ENCODE measurements at places on chromosomes 4 and X.

DNA sequence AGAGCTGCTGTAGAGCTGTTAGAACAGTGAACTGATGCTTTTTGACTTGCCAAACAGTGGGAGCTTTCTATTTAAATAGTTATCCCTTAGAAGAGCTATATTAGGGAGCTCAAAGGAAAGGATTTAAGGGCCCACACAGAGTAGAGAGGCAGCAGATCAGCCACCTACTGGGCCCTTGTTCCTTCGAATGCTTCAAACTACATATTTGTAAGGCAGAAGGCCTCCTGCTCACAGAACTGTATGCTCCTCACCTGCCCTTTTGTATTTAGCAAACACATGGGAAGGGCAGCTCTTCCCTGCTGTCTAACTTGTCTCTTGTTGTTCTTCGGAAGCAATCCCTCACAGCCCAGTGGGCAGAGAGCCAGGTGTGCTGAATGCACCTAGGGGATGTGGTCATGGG is 38.0 kb downstream of the IL1RAPL1 start:
- DNase-seq: no peak

GRCh38 chr4:87806520-87806919 is 7.2 kb downstream of the IBSP start:
- DNase-seq: peak; percentile 78

DNA sequence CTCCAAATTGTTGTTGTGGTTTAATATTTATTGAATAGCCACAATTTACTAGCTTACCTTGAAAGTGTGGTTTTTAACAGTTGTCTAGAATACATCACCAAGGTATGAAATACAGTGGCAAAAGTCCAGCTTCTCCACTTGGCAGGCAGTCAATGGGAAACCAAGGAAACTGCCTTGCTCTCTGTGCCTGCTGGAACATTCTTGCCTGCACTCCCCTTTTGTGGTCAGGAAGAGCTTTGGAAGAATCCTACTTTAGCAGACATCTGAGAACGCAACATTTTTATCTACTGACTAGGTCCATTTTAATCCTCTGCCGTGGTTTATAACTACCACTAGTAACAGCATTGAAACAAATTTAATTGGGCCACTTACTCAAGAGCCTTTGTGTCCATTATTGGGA is 64.5 kb downstream of the TENM3 start:
- DNase-seq: peak; percentile 99

DNA sequence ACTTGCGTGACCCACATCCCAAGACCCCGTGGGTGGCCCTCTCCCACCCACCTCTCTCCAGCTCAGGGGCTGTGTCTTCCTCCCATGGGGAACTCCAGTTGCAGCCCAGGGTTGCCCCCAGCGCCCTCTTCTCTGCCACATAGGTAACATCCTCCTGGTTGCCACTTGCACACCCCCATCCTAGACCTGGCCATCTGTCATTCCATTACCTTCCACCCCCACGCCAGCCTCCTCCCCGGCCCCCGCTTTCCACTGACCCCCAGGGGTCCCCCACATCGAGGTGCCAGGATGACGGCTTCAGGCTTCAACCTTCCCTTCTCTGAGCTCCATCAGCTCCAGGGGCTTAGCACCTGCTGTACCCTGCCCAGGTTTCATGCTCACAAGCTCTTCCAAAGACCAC is 28.1 kb upstream of the IL3RA start:
- no peak for DNase-seq

DNA sequence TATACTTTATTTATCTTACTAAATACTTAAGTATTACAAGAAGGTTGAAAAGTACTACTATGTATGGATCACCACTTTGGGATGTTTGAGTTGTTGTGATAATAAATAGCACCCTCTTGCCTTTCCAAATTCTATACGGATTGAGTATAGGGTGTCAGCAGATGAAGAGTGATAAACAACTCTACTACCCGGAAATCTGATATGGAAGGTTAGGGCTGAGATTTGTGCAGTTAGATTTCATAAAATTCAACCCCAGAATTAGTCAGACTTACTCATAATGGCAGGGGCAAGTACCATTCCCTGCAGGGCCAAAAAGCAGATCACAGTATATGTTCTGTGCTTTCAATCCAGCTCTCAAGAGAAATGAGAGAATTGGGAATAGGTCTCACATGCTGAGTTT is 1008.9 kb upstream of the PCDH7 start:
- no peak for DNase-seq

DNA sequence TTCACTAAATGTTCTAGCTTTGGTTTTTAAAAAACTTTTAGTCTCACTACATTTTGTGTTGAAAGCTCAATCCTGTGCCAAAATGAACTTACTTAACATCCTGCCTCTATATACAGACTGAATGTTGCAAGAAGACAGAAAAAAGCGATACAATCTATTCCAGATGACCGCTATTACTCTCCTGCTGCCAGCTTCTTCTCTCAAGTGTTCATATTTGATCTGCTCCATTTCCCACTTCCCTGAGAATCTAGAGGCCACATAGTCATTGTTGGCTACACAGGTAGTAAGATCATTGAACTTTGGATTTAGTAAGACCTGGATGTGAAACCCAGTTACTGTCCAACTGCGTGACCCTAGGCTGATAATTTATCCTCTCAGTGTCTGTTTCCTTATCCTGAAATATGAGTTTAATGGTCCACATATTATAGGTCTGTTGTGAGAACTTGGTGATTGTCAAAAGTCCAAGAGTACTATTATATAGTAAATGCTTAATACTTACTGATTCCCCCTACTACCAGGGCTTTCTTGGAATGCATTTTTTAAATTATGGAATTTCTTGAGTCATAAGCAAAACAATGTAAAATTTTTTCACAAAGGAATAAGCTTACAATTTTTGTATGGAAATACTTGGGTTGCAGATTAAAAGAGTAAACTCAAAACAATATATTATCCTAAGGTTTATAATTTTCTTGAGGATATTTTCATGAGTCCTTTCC is 976.8 kb upstream of the ADGRL3 start:
- DNase-seq: peak; percentile 81

- DNase-seq: no peak
Observed at GRCh38 chrX:73913580-73913979, 350.6 kb downstream of the CHIC1 start.

GRCh38 chr4:7295197-7295910 is 103.0 kb downstream of the SORCS2 start:
- DNase-seq: no peak

DNA sequence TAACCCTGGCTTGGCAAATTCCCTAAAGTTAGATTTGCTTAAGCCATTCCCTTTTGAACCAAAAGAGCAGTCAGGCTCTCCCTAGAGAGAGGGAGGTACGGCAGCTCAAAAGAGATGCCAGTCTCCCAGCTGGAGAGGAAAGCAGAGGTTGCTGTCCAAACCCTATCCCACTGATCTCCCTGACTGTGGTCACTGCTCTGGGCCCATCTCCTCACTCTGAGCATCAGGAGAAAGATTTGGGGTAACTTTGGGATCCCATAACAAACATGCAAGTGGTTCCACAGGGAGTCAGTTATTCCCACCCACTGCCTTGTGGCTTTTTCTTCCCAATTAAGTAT is 17.1 kb downstream of the ACSL1 start:
- no peak for DNase-seq

DNA sequence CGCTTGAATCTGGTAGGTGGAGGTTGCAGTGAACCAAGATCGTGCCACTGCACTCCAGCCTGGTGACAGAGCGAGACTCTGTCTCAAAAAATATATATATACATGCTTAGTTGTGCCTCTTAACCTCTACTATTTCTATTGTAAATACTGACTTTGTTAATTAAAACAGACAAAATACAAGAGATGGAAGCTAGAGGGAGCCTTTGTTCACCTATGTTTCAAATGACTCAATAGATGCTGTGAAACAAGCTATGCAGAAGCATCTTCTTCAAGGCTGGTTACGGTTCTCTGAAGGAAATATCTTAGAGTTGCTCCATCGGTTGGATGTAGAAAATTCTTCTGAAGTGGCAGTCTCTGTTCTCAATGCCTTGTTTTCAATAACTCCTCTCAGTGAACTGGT is 6.2 kb downstream of the NCAPG start:
- DNase-seq: peak; percentile 88

DNA sequence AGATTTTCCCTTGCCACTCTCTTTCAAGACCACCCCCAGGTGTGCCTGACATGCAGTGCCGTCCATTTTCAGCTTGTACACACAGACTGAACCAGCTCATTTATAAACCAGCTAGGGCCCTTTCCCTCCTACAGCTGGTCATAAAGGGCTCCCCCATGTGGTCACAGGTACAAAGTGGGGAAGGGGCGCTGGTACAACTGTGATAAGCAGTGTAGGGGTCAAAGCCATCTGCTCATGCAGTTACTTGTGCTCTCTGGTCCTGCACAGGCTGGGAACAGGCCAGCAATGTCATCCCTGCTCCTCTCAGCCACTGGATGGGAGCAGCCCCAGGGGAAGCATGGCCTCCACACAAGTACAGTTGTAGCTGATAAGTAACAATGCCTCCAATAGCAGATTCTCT is 20.6 kb downstream of the GABRQ start:
- DNase-seq: no peak

- DNase-seq: peak; percentile 92
Observed at GRCh38 chrX:119654112-119654531, 38.8 kb downstream of the SEPTIN6 start.

DNA sequence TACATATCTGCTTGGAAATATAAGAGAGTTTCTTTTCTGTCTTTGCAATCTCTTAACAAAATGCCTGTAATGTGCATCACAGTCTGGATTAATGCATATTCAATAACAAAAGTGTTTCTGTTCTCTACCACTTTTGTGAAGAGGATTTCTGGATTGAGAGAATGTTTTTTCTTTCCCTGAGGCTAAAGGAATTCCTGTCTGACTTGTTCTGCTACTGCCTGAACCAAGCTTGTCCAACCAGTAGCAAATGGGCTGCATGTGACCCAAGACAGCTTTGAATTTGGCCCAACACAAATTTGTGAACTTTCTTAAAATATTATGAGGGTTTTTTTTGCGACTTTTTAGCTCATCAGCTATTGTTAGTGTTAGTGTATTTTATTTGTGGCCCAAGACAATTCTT is 1133.9 kb downstream of the SH3BGRL start:
- DNase-seq: no peak

GRCh38 chrX:24676403-24677024 is 17.2 kb upstream of the POLA1 start:
- DNase-seq: no peak

DNA sequence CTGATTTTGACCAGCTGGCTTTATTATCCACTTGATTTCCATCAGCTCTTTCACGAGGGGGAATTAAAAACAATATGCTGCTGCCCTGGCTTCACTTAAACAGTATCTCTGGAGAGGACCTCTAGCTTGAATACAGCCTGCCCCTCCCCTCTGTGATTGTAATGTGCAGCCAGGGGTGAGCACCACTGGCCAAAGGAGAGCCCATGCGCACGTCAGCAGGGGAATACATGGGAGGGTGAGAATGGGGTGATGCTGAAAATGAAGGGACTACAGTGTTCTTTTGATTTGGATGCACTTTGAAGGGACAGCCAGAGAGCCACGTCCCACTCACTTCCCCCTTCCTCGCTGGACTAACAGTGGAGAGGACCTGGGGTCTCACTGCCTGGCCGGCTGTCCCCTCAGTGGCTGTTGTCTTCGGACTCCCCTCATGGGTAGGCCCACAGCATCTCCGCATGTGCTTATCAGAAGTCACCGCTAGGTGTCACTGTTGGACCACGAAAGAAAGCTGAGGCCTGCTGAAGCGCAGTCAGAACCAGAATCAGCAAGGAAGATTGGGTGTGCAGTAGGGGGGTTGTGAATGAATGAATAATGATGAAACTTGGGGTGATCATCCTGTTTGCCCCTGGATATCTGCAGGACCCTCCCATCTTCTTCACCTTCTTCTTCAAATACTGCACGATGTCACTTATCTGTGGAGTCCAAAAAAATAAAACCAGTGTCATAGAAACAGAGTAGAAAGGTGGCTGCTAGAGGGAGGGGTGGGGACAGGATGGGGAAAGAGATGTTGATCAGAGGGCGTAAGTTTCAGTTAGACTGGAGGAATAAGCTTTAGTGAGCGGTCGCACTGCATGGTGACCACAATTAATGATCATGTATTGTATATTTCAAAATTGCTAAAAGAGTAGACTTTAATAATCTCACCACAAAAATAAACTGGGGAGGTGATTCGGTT is 32.8 kb downstream of the CLCN4 start:
- DNase-seq: peak; percentile 39

DNA sequence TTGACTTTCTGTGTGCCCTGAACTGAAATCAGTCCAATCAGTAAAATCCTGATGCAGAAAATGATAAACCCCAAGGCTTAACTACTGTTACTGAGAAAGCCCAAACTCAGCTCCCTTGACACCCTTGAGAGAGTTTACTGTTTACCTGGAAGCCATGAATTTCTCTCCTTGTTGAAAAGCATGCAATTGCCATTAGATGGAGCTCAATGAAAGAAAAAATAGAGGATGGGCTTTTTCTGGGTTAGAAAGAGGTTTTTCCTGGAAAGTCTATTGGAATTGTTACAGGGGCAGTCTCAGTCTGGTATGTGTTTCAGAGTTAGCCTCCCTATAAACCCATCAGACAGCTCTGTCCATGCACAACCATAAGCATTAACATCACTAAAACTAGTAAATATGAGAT is 66.4 kb upstream of the C4orf54 start:
- no peak for DNase-seq

- DNase-seq: no peak
Observed at GRCh38 chrX:43693602-43694406, 37.7 kb downstream of the MAOA start.

DNA sequence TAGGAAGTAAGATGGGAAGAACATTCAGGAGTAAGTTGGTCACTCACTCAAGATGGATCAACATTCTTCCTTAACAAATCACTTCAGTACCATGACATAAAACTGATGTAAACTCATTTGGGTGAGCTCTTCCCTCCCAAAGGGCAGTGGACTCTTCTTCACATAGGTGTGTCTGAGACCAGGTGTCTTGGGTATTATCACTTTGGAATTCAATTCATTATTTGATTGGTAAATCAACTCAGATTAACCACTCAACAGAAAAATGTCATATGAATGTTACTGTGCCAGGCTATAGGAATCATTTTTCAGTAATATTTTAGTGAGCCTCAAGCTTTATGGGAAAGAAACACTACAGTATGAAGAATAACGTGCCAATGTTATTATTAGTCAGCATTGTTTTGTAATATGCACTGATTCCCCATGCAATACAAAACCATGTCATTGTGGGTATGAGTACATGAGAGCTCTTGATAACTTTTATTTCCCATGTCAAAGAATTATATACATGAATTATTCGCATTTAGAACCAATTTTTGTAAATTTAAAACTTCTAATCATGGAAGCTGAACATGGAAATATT is 58.6 kb upstream of the ETNPPL start:
- peak; percentile 48 for DNase-seq

- DNase-seq: peak; percentile 42
Observed at GRCh38 chr4:139279760-139280620, at the start of gene MGARP. Gene MGARP (minus strand): TSS chr4:139280225. CDS start chr4:139280158, 67 bp downstream.

- DNase-seq: peak; percentile 29
Observed at GRCh38 chr4:55524844-55525571, 21.7 kb downstream of the CLOCK start.

GRCh38 chrX:74421036-74421739 is at the start of gene SLC16A2:
Gene SLC16A2 (plus strand): TSS chrX:74421493. CDS start chrX:74421638, 145 bp downstream.
- peak; percentile 58 for DNase-seq

DNA sequence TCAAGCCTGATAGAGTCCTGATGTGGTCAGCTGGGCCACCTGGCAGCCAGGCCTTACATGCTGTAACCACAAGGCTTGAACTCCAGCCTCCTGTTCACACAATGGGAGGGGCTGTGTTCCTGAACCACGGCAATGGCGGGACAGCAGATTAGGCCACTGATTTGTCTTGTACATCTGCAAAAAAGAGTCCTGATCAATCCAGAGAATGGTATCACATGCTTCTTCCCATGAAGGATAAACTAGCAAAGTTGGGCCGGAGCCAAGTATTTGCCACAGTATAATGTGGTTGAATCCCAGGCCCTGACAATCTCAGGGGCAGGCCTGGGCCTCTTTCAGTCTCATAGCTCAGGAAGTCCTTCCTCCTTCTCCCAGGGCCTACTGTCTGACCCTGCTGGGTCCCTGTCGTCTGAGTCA is 2182.5 kb upstream of the AGA start:
- DNase-seq: no peak

Measured in amniotic epithelial cell (primary cell).